ENCODE measurements at places on chromosomes 11 and 22.

GRCh38 chr11:62726156-62726914 is 922 bp downstream of the HNRNPUL2 start:
- no peak for DNase-seq

- DNase-seq = no peak
Observed at GRCh38 chr11:42407341-42407740, 904.5 kb upstream of the API5 start.

GRCh38 chr11:121894581-121894980 is 221.4 kb downstream of the BLID start:
- DNase-seq = no peak

DNA sequence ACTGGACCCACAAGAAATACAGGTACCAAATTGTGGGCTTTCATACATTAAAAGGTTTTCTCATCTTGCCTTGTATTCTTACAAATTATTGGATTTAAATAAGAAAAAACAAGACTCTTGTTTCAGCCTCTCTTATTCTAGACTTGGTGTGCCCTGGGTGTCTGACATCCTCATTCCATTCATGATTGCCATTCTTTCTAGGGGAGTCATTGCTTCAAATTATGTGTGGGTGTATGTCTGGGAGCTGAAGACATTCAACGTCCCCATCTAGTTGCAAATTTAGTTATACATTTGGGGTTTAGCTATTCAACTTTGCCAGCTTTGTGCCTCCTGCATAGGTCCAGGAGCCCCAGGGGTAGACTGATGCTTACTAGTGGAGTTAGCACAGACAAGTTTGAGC is 18.1 kb downstream of the MAML2 start:
- DNase-seq = peak; percentile 49

- no peak for DNase-seq
Observed at GRCh38 chr11:113261709-113262475, 52.5 kb upstream of the TTC12 start.

GRCh38 chr11:65997286-65997685 is 4.7 kb downstream of the EIF1AD start:
- no peak for DNase-seq

DNA sequence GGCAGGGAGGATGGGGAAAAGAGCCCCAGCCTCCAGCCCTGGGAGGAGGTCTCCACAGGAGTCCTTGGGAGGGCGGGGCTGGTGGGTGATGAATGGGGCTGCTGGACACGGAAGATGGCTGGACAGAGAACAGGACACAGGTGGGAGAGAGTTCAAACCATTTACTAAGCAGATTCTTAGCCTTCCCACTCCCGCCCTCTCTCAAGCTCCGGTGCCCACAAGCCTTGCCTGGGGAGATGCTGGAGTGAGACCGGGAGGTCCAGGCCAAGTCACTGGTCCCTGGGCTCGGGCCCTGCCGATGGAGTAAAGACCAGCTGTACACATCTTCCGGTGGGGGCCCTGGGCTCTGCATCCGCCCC is 1.4 kb downstream of the CLDN5 start:
- no peak for DNase-seq

DNA sequence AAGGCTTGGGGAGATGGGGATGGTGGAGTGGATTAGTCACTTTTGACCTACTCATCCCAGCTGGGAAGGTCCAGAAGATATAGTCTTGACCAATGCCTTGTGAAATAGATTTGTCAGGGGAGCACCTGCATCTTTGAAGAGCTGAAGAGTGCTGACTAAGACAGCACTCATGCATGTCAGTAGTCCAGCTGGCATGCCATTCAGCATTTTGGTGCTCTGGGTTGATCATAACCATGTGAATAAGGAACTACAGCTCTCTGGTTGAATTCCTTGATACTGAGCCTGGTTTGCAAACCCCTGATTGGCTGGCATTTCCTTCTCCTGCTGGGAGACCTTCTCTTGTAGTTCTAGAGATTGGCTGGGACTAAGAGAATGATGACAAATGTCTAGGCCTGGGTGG is 106.8 kb upstream of the ALX4 start:
- peak; percentile 2 for DNase-seq

- no peak for DNase-seq
Observed at GRCh38 chr11:126433989-126434949, 78.8 kb downstream of the ST3GAL4 start.

- no peak for DNase-seq
Observed at GRCh38 chr11:44463751-44464150, 101.7 kb upstream of the CD82 start.

All from LoVo (cell line).